Effector CD4-positive, alpha-beta T cell (primary cell): ENCODE measurements at places on chromosomes 11 and 22.

- no peak for DNase-seq
Observed at GRCh38 chr11:109677231-109677630, 255.2 kb downstream of the C11orf87 start.

DNA sequence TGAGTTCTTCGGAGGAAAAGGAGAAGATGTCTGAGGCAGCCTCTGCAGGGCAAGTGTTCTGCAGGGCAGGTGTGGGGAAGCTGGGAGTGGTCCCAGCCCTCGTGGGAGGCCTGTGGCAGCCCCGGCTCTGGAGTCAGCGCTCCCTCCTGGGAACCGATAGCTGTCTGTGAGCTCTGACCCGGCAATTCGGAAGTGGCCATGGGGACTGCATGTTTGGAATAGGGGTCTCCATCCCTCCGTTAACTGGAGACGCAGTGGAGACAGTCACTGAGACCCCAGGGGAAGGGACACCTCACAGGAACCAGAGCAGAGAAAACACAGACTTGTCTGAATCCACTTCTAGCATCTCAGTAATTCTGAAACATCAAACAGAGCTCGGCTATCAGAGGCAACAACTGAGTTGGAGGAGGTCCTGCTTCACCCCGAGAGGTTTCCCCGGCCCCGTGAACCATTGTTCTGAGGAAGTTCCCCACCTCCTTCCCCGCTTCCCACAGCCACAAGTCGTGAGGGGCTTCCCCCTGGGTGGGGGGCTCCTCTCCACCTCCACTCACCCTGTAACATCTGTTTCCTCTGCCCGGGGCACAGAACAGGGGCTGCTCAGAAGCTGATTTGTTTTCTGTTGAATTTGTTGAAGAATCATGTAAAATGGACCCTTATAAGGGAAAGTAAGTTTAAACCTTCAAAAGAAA lies 99.6 kb downstream of the BRD1 start:
- no peak for DNase-seq

DNA sequence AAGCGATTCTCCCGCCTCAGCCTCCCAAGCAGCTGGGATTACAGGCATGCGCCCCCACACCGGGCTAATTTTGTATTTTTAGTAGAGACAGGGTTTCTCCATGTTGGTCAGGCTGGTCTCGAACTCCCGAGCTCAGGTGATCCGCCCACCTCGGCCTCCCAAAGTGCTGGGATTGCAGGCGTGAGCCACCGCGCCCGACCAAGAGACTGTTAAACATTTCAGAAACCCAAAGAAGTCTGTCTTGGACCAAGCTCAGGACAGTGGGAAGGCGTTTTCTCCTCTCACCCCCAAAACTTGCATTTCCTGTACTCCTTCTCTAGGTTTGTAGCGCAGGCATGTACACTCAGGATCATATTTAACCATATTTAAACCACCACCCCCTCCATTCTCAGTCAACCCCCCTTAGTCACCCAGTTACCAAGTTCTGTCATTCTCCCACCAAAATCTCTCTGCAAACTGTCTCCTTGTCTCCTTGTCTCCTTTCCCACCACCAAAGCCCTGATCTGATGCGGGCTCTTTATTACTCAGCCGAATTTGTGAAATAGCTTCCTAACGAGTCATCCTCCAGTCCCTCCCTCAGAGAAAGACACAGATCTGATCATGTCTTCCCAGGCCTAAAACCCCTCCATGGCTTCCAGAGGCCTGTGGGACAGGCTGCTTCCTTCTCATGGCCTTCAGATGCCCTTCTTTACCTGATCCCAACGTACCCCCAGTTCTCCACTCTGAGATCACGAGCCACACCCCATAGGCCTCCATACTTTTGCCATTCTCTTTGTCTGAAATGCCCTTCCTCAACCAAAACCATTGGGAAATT lies 29.0 kb upstream of the CREB3L1 start:
- no peak for DNase-seq

GRCh38 chr22:21938906-21939305 lies 13.7 kb downstream of the PPM1F start:
- no peak for DNase-seq

DNA sequence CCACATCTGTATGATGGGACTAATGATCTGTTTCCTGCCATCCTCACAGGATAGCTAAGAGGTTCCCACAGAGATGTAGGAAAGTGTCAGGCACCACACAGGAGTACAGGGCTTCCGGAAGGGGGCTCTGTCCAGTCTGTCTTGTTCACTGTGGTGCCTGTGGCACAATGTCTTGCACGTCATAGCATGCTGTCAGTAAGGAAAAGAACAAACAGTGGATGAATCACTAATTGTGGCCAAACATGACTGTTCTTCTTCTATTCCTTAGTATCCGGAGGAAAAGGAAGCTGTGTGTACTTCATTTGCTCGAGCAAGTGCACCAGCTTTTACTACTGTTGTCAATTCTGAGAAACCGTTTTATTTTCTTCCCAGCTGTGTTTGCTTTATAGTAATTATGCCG lies 73.4 kb upstream of the YWHAH start:
- DNase-seq, result no peak

GRCh38 chr11:39960206-39960605 lies 1499.2 kb downstream of the LRRC4C start:
- DNase-seq, result no peak
